ENCODE measurements at places on chromosomes 3 and 15. TPM values are rescaled to one million over a fixed set of nuclear protein-coding genes. Genes with fewer than 3 reads are reported as not detected.
A peak's percentile ranks its signal among the peaks of the same experiment; 100 is the strongest.

DNA sequence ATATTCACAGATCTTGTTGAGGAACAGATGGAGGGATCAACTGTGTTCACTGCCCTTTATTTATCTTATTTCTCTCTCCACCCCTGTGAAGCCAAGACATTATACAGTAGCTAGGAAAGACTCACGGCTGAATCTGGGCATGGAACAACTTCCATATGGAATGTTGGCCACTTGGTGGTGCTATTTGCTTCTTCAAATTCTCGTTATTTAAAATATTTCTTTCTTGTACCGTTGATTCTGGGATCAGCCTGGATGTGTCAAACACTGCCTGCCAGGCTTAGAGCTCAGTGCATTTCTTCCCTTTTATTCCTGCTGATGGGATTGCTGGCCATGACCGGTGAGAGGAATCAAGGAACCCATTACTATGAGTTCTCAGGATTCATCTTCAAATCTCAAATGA, 17.5 kb upstream of the GASK1A start:
- peak; percentile 42 for DNase-seq

GRCh38 chr3:133479401-133479800, 79.5 kb downstream of the BFSP2 start:
- DNase-seq, result no peak

DNA sequence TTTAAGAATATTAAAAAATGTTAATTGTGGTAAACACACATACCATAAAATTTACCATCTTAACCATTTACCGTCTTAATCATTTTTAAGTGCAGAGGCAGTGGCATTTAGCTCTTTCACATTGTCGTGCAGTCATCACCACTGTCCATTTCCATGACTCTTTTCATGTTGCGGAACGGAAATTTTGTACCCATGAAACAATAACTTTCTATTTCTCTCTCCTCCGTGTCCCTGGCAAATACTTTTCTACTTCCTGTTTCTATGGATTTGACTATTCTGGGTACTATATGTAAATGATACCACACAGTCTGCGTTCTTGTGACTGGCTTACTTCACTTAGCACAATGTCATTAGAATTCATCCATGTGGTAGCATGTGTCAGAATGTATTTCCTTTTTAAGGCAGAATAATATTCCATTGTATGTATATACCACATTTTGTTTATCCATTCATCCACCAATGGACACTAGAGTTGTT, 27.9 kb downstream of the AKAP13 start:
- DNase-seq, result no peak

DNA sequence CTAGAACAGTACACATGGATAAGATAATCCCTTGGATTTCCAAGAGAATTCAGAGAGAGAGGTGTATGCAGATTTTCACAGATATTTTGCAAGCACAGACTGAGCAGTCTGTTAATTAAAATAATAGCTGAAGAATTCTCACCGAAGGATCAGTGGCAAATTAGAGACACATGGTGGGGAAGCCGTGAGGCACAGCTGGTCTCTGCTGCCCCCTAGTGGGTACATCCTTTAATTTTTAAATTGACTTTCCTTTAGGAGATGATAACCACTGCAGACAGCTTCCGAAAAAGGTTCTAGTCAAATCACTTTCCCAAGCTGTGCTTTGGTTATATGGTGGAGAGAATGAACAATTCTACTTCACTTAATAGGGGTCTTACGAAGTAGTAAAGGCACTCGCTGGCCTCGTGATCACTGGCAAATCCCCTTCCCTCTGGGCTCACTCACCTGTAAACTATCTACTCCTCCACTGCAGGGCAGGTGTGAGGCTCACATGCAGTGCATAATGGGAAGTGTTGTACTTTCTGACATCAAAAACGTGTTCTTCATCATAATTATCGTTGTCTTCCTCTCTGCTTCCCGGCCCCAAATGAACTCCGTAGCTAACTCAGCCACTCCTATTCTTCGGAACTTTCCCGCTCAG, 19.5 kb downstream of the MESD start:
- peak; percentile 59 for DNase-seq

DNA sequence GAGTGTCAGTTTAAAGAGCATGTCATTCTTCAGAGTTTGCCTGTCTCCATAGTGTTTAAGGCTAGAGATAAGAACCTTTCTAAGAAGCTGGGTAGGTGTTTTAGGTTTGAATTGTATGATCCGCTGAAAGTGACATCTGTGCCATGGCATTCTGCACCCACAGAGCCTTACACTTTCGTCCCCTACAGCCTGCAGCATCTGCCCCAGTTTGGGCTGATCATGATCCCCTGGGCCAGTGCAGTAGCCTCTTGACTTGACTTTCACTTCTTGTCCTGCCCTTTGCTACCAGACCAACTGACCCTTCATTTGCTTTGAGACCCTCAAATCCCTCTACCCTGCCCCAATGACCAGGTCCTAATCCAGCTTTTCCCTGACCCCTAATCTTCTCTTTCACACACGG, 81.6 kb downstream of the SOX14 start:
- DNase-seq, result no peak

GRCh38 chr3:67524046-67524445, 130.4 kb downstream of the SUCLG2 start:
- no peak for DNase-seq

DNA sequence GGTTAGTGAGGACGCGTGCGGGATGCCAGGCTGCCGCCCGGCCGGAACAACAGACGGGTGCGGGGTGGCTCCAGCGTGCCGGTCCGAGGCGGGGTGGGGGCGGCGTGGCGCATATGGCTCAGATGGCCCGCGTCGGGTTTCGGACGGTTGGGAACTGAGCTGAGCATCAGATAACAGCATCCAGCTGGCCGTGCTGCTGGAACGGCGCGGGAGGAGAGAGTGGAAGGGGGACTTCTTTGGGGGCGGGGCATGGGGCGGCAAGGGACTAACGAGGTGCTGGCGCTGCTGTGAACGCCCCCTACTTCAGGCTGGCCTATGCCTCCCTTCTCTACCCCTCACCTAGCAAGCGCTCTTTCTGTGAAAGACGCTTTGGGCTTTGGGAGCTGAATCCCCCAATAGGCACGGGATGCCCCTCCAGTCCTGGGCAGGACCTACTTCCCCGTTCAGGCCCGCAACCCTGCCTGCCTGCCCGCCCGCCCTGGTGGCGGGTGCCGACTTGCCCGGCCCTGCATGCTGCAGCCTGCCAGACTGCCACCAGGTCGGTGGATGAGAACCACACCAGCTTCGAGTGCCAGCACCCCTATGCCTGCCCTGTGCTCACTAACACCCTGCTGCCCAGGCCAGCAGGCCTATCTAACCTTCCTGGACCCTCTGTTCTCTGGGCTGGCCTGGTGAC, 542 bp downstream of the INKA1 start:
- peak; percentile 20 for DNase-seq

DNA sequence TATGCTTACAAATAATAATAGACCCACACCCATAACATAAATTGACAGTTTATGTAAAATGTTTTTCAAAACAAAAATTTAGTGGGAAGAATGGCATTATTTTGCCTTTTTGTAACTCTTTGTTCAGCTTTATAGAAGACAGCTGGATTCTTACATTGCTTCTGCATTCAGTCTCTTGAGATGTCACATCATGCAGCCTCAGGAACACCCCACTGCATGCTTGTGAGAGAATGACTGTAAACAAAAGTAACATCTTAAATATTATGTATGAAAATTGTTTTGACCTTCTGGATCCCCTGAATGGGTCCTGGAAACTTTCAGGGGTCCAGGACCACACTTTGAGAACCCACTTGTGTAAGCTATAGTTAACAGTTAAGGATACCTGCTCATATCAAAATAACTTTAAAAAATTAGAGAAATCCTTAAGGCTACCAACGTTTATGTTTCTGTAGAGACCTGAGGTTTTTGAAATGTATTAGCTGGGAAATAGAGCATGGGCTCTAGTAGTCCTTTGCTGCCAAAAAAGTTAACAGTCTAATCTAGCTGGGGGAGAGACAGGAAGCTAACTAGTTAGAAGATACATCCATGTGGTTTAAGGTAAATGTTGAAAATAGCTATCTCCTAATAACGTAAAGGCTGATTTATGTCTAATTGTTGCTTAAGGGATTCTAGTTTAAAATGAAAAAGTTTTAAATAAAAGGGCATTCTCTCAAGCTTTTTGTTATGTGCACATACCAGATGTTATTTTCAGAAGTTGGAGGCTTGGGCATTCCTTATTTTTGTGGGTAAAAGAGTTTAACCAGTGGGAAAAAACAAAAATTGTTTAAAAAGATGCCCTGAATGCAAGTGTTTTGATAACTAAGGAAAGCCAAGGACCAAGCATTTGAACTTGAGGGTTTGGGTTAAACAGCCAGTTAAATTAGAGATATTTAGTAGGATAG, 3.8 kb downstream of the USP3 start:
- DNase-seq, result no peak

DNA sequence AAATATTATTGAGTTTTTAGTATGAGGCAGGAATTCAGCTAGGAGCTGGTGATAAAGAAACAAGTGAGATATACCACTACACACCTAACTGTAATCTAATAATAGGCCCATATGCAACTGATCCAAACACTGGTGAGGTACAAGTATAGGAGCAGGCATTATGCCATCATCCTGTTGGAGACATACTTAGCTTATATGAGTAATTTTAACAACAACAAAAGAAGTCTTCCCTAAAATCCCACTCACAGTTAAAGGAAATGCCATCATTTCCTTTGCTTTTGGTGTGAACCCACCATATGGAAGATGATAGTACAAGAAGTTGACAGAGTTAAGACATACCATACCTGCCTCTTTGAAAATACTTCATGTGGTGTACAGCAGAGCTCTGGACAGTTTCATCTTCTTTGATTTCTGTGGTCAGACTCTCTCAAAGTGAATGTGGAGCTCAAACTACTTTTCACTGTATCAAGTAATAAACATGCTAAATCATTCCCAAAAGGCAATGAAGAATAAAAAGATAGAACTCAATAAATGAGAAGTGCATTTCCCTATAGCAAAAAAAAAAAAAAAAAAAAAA, 85.5 kb downstream of the CD200R1L start:
- no peak for DNase-seq

- DNase-seq, result no peak
These were observed 72.1 kb upstream of the MAGI1 start for GRCh38 chr3:66110840-66111239.

The SLC51B gene
- not detected for total RNA-seq

GRCh38 chr3:11005686-11006256, 13.2 kb downstream of the SLC6A1 start:
- peak; percentile 16 for DNase-seq

The SNTN gene
- not detected for total RNA-seq

DNA sequence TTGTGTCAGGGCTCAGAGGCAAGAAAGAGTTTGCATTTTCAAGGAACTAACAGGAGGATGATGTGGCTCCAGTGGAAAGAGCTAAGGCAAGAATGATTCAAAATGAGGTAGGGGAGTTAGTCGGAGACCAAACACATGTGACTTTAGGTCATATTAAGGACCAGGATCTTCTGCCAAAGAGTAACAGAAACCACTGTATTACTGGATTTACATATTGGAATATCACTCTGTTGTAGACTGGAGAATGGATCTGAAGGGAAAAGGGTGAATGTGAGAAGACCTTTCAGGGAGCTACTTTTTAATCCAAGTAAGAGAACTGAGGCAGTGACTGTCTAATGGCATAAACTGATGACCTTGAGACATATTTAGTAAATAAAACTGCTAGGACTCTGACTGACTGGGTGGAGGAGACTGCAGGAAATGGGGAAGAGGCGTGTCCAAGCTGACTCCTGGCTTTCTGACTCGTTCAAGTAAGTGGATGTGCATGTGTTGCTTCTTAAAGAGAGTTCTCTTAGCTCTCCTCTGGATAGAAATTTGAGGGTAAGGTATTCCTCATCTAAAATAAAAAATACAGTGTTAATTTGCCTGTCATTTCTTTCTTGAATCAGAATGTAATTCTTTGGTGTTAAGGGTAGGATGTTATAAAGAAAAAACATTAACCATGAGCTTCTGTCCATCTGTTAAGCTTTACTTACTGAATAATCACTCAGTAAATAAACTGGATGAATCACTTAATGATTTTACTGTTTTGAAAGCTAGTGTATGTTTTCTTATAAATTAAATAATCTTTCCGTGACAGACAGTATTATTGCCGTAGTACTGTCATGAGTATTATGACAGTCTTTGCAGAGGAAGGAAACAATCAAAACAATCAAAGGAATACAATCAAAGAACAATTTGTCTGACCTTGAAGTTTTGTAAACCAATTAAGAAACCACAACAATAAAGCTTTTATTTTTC, 58.3 kb upstream of the CFAP20DC start:
- peak; percentile 54 for DNase-seq

GRCh38 chr15:94734460-94734859, 503.1 kb downstream of the MCTP2 start:
- no peak for DNase-seq

The DHFR2 gene
- total RNA-seq, result 3.2 TPM

- DNase-seq, result no peak
These were observed 12.4 kb downstream of the LINGO1 start for GRCh38 chr15:77620297-77620696.

DNA sequence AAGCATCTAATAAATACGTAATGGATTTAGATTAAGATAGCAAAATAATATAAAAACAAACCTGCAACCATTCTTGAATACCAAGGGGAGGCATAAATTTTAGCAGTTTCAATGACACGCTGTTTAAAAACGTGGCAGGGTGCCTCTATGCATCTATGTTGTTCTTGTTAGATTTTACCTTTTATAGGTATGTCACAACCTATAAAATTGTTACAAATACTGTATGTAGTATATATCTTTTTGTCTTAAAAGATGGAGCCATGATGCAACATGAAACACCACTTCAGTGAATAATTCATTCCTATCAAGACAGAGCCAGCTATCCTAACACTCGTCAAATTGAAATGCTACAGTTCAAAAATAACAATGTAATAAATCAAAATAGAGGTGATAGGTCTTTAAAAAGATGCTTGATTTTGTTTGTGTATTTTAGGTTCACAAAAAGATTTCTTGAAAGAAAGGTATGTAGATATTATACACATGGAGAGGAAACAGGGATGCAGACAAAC, 1059.2 kb downstream of the ROBO1 start:
- DNase-seq, result no peak
